Neuronal stem cell (in vitro differentiated cells): ENCODE measurements at places on chromosomes 12 and 14.

DNA sequence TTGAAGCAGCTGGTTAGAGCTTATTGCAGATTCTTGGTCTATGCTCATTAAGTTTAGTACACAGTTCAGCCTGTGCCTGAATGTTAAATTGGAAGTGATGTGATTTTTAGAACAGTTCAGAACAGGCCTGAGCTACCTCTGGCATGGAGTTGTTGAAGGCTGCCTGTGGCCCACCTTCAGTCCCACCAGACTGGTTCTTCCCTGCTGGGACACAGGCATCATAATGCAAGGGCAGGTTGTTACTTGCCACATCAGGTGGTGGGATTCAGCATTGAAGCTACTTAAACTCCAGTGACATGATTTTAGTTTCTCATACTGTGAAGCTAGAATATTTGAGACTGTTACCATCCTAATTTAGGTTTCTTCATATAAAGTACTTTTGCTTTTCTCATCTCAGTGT, 49.4 kb downstream of the PROX2 start:
- DNase-seq = no peak

DNA sequence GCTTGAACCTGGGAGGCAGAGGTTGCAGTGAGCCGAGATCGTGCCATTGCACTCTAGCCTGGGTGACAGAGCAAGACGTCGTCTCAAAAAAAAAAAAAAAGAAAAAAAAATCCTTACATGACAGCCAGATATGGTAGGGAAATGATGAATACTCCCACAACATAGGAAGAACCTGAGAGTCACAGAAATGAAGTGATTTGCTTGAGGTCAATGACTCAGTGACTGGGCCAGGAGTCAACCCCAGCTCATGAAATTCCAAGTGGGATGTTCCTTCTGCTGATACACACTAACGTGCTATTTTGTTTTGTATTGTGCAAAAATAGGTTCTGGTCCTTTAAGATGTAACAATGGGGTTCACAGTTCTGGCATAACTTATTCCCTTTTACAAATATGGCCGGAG, 9.0 kb downstream of the RHOF start:
- no peak for DNase-seq

DNA sequence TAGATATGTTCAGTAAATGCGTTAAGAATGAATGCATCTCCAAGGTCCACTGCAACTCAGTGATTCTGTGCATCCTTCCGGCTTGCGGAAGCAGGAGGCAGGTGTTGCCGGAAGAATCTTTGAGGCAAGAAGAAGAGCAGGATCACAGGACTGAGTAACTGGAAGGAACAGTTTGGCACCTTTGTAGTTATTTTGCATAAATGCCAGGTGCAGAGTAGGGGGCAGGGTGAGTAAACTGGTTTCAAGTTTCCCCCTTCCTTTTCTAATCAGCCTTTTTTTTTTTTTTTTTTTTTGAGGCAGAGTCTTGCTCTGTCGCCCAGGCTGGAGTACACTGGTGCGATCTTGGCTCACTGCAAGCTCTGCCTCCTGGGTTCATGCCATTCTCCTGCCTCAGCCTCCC, 22.3 kb downstream of the DYRK4 start:
- no peak for DNase-seq

- DNase-seq = peak; percentile 21
Observed at GRCh38 chr12:80632835-80633234, 74.6 kb upstream of the MYF6 start.

GRCh38 chr12:14473707-14474287, 93.9 kb downstream of the PLBD1 start:
- no peak for DNase-seq
